ENCODE measurements at places on chromosomes 11 and 22.

DNA sequence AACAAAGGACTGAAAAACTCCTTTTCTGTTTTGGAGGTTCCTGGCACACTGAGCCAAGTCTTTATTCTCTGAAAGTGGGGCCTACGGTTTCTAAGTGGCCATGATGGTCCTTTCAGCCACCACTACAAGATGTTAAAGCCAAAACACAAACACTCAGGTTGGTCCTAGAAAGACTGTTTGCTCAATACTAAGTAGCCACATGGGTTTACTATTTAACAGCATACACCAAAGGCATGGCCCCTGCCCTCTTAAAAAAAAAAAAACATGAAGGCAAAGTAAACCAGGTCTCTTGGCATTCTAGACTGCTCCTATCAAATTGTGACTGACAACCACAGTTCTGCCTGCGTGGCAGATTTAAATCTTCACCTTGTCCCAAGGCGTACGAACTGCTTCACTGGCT lies 123.6 kb upstream of the BID start:
- DNase-seq, result no peak

GRCh38 chr11:27310707-27311106 lies 52.3 kb downstream of the CCDC34 start:
- no peak for DNase-seq

DNA sequence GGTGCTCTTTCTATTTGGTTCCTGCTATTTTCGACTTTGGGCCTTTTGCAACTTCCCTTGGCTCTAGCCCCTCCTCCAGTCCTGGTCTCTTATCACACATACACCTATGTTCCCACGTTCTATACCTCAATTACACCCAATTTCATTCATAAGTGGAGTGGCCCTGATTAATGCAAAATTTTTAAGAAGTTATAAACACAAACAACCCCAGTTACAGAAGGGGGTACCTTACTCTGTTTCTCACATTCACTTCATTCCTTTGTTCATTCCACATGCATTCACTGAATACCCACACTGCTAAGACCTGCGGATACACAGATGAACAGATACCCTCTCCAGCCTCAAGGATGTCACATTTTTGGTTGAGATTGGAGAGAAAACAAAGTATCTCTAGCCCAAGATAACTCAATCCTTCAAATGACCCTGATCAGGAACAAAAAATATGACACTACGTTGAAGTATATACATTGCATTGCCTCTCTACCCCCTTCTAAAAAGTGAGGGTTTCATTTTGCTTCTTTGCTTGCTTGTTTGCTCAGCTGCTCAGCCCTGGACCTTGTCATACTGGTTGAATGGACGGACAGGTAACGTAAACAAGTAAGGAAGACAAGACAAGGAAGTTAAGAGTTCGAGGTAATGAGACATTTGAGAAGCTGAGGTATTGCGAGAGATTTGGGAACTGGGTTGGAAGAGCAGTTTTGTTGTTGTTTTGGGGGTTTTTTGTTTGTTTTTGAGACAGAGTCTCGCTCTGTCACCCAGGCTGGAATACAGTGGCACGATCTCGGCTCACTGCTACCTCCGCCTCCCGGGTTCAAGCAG lies 3.6 kb upstream of the VPS37C start:
- DNase-seq, result no peak

GRCh38 chr11:33396361-33396760 lies 139.2 kb downstream of the HIPK3 start:
- no peak for DNase-seq

DNA sequence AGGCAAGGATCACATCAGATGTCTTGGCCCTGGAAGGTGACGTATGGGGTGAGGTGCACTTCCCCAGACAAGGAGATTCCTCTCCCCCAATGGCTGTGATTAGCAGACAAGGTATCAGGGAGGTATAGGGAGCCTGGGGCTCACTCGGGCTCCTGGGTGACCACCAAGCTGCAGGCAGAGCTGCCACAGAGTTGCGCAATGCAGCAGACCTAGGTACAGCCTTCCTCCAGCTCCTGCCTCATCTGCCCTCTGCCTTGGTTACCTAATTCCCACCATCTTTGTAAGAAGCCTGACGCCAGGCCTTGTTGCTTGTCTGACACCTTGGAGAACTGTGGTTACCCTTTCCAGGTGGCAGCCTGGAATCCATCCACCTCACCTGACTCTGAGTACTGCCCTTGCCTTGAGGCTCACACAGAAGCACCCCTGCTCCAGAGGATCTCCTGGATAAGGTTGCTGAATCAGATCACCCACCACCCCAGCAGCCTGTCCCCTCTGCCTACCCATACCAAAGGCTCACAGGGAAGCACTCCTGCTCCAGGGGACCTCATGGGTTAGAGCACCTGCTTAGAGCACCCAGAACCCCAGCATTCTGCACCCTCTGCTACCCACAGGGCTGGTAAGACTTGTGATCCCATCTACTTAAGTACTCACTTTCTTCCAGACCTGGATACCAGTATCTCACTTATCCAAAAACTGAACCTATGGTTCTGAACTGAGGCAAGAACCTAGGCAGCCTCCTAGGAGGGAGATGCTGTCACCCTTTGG lies 40.4 kb downstream of the GAB4 start:
- no peak for DNase-seq

DNA sequence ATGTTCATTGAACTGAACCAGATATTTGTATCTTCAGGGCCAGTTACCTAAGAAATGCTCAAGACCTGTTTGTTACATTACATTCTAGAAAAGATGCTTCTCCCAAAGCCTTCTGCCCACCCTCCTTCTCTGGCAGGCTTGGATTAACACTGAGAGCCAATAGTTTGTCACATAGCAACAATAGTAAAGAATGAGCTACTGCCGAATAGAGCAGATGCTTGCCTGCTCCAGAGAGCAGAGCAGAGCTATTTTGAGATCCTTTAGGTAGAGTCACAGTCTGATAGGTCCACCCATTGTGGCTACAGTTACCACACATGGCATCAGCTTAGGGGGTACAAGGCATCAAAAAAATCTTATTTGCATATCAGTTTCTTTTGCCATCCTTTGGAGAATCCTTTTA lies 13.5 kb upstream of the EP300 start:
- no peak for DNase-seq

GRCh38 chr11:121514432-121515334 lies 61.9 kb upstream of the SORL1-AS1 start:
- no peak for DNase-seq

- no peak for DNase-seq
Measured at GRCh38 chr11:116065986-116066385, 561.8 kb upstream of the CADM1 start.

DNA sequence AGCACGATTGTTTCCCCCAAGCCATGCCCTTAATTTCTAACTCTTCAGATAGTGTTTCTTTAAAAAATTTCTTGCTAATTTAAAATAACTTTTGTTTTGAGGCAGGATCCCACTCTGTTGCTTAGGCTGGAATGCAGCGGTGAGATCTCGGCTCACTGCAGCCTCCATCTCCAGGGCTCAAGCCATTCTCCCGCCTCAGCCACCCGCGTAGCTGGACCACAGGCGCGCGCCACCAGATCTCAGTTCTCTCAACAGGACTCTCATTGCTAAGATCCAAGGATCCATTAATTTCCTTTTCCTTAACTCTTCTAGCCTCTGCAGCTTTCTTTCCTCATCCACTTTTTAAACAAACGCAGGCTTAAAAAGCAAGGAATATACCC lies 327 bp upstream of the MED17 start:
- DNase-seq, result no peak

- peak; percentile 87 for DNase-seq
Measured at GRCh38 chr11:75214411-75214821, 26.2 kb upstream of the TPBGL start.

DNA sequence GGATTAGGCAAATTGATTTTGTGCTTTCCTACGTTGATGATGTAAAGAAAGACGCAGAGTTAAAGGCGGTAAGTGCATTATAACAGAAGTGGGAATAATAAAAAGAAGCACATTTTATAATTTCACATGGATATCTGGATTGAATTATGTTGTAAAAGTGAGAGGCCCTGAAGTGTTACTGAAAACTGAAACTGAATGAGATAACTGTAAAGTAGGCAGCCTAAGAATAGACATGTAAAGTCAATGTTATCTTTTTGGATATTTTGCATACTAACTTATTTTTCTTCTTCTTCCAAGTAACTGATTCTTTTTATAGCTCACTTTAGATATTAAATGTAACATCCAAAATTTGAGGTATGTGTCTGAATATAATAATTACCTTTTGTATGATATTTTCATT lies 28.3 kb downstream of the ANO5 start:
- DNase-seq, result no peak

GRCh38 chr11:78081583-78081982 lies 1.9 kb upstream of the NDUFC2 start:
- DNase-seq, result no peak

DNA sequence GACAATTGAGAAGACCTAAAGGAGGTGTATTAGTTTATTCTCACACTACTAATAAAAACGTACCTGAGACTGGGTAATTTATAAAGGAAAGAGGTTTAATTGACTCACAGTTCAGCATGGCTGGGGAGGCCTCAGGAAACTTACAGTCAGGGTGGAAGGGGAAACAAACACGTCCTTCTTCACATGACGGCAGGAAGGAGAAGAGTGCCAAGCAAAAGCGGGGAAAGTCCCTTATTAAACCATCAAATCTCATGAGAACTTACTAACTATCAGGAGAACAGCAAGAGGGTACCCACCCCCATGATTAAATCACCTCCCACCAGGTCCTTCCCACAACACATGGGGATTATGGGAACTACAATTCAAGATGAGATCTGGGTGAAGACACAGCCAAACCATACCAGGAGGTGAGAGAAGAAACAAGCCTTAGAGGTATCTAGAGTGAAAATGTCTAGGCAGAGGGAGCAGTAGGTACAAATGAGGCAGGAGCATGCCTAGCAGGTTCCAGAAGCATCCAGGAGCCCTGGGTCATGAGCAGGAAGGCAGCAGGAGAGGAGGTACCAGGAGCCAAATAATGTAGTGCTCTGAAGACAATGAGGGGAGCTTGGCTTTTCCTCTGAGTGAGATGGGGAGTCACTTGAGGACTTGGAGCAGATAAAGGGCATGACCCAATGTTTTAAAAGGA lies 31.6 kb downstream of the IL10RA start:
- DNase-seq, result no peak

DNA sequence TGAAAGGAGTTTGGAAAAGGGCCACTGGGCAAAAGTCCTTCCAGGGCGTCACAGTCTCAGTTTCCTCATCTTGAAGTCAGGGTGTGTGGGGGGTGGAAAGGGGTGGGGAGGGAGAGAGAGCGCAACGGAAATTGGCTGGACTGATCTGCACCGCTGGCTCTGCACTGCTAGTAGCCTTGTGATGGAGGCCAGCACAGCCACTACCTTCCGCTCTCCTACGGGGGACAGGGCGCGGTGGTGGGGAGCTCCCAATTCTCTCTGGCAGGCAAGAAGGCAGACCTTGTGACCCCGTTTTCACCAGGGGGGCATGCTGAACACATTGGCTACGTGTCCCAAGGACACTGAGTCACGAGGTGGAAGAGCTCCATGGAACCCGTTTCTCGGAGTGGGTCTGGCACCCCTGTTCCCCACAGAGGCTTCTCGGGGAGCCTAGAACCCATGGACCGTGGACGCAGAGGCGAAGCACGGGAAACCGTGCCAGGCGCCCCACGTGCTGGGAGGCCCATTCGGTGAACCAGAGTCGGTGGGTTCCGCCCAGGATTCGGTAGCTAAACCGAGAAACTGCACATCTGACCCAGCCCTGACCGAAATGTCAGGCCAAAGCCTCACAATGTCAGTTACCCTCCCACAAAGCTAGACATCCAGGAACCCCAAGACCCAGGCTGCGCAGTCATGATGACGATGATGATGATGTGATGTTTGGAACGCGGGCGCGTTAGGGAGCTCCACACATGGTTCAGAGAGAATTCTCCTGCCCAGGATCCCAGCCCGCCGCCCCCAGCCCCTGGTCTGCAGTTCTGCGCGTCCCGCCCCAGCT lies 28.3 kb upstream of the WNT11 start:
- no peak for DNase-seq

DNA sequence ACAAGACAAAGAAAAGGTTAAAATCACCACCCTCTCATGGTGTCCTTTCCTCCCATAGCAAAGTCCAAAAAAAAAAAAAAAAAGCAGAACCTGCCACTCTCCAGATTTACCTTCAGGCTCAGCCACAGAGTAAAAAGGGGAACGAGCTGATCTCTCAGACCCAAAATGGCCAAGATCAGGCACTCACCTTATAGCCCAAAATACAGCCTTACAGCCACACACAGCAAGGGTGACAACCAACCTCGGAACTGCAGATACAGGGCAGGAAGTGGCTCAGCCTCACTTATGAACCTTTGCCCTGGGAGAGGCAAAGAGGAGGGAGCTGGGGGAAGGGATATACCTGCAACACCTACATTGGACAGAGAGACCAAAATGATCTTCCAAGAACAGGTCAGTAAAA lies 4.5 kb downstream of the FHIP1B start:
- no peak for DNase-seq

DNA sequence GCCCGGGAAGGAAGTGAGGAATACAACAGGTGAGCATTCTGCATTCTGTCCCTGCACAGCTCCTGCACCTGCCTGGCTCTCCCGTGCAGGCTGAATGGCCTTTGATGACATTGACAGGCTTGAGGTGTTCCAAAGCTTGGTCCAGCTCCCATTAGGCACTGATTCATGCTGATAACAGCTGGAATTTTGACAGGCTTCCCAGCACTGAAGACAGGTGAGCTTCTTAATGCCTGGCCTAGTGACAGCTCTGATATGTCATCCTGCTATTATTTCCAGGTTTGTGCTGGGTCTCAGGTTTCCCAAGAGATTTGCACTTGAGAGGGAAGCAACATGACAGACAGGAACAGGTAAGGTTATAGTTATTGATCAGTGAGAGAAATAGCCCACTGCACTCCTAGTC lies 58.0 kb upstream of the MTNR1B start:
- DNase-seq, result no peak

- DNase-seq, result no peak
Measured at GRCh38 chr11:12094872-12095800, 15.3 kb upstream of the MICAL2 start.

- DNase-seq, result no peak
Measured at GRCh38 chr11:96062134-96062533, 138.2 kb upstream of the MTMR2 start.

- no peak for DNase-seq
Measured at GRCh38 chr22:48560389-48560751, 1267.3 kb downstream of the BRD1 start.

DNA sequence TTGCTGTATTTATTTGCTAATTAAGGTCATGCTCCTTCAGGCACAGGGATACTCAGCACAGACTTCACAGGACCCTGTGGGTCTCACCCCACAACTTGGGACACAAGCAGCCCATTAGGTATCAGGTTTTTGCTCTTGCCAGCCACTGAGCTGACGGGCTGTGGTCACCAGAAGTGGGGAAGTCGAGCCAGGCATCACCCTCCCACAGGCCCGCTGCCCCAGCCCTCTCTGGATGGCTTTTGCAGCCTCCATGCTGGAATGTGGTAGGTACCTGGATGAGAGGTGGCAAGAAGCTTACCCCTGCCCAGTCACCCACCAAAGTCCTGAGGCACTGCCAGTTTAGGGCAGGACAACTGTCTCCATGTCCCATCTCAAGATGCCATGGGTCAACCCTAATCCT lies 88.4 kb downstream of the PAX6 start:
- DNase-seq, result no peak

GRCh38 chr22:39174498-39175352 lies 22.2 kb upstream of the CBX7 start:
- peak; percentile 91 for DNase-seq

- no peak for DNase-seq
Measured at GRCh38 chr11:14386895-14387480, 28.0 kb upstream of the RRAS2 start.

- peak; percentile 68 for DNase-seq
Measured at GRCh38 chr22:38272373-38273134, at the start of gene TMEM184B. Gene TMEM184B, minus strand, starts transcription at chr22:38273010. Its CDS starts 25,049 bp downstream, at chr22:38247961.

All from progenitor cell of endocrine pancreas (in vitro differentiated cells).